ENCODE measurements at places on chromosomes 3 and 15.

GRCh38 chr3:179750720-179751328 is 98.0 kb downstream of the USP13 start:
- DNase-seq: no peak

- DNase-seq: no peak
Measured at GRCh38 chr15:78775472-78775871, 35.8 kb downstream of the ADAMTS7 start.

DNA sequence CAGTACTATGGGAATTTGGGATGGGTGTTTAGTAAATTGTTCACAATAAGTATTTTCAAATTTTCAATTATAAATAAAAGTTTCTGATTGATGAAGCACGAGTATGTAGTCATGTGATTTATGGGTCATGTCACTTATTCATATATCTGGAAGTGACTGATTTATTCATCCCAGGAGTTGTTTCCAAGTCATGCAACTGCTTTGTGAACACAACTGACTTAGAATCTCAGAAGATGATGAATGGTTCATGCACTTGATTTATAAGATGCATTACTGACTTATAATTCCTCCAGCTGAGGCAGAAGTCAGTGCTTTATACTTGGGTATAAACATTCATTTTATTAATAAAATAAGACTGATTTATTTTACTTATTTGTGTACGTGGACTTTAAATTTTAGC is 137.8 kb upstream of the CBLB start:
- DNase-seq: no peak

GRCh38 chr3:126540951-126541627 is 17.1 kb downstream of the CHST13 start:
- DNase-seq: no peak

DNA sequence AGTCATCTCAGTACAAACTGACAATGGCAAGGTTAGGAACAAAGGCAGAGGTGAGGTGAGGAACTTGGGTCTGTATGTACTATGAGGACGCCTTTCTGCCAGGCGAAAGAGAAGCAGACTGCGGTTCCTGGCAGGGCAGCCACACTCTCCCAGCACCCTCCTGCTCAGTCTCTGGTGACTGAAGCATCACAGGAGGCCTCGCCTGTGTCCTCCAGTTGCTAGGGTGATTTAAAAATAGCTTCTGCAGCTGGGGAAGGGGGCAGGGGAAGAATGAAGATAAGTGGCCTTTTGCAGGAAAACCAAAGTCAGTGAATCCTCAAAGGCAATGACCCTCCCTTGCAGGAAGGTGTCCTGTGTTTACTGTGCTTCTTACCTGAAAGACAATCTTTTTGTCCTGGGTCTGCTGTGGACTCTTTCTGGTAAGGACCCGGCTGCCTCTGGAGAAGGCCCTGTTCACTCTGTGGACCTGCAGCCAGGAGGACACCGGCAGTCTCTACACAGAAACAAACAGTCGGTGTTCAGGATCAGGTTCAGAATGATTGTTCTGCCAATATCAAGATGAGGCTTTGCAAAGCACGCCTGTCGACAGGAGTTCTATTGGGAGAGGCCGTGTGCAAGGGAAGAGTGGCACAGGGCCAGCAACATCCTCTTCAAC is 65.7 kb upstream of the DGKG start:
- no peak for DNase-seq

DNA sequence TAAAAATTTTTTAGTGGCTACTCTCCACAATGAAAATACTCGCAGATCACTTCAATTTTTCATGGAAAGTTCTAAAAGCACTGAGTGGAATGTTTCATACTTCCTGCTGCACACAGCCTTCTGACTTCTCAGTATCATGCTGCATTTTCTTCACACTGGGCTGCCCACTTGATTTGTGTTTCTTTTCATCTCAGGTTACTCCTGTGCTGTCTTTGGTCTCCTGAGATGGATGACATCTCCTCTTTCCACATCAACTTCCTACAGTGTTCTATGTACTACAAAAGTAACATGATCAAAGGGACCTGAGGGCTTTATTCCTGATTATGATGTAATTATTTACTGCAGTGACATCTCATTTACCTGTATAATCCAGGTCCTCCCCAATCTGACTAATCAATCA is 927.7 kb downstream of the ROBO2 start:
- DNase-seq: no peak

DNA sequence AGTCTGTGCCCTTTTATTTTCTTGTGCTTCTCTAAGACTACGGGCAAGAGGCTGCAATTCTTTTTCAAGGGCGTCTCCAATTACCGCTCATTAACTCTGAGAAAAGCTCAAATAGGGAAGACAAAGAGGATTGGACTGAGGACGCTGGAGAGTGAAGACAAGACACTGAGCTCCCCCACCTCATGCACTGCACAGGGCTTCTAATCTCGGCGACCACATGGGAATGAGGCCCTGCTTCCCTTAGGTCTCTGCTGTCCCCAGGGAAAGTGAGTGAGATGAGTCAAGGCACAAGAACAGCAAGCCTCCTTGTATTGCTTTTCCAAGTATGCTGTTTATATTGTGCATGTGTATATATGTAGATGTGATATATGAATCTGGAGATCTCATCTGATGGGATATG is 392.2 kb upstream of the CFAP20DC start:
- no peak for DNase-seq

GRCh38 chr3:149448331-149448831 is 26.1 kb upstream of the TM4SF4 start:
- no peak for DNase-seq

GRCh38 chr3:42745776-42746454 is 27.1 kb downstream of the CCDC13 start:
- no peak for DNase-seq

GRCh38 chr3:46742992-46743585 is 25.4 kb upstream of the PRSS50 start:
- DNase-seq: no peak

DNA sequence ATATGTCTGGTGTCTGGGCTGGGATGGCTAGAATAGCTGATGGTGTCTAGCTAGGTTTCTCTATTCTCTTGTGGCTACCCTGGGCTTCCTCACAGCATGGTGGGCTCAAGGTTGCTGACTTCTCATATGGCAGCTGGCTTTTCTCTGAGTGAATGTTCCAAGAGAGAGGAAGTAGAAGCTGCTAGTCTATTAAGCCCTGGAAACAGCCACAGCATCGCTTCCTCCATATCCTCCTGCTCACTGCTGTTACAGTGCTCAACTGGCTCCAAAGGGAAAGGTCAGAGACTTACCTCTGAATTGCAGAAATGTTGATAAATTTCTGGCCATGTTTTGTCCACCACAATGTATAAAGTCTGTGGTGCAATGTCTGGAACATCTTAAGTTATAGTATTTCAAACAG is 299.9 kb upstream of the ADAMTS9 start:
- no peak for DNase-seq

DNA sequence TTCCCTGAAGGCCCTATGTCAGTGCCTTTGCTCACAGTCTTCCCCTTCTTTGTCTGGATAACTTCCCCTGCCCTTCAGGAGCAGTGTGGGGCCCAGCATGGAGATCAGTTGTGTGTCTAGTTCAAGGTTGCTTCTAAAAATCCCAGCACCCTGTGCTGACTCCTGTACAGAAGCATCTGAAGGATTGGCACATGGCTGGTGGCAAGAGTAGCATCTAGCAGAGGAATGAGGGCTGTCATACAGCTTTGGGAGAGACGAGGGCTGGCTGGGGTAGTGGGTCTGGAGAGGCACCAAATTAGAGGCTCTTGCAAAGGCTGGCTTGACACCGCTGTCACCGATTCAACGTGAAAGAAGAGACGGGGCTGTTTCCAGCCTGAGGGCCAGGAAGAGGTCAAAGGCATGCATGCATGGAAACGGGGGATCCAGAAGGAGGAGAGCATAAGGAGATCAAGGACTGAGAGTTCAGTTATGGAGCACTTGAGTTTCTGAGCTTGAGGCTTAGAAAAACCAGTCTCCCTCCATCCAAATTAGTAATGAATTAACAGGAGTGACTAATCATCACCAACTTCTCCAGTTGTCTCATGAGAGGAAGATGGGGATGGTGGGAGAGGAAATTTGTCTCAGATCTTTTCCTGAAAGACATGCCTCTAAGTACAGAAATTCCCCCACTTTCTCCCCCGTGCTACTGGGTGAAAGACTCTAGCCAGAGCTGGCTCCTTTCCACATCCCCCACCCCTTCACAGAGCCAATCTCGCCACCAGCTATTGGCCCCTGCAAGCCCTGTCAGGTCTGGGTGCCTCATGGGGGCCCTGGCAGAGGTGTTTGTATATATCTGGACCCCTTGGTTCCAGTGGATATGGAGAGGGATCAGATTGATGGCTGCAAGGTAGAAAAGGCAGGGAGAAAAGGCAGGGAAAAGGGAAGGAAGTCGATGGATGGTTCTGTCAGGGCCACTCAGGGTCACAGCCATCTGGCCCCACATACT is 45.9 kb downstream of the SLCO2A1 start:
- DNase-seq: no peak

DNA sequence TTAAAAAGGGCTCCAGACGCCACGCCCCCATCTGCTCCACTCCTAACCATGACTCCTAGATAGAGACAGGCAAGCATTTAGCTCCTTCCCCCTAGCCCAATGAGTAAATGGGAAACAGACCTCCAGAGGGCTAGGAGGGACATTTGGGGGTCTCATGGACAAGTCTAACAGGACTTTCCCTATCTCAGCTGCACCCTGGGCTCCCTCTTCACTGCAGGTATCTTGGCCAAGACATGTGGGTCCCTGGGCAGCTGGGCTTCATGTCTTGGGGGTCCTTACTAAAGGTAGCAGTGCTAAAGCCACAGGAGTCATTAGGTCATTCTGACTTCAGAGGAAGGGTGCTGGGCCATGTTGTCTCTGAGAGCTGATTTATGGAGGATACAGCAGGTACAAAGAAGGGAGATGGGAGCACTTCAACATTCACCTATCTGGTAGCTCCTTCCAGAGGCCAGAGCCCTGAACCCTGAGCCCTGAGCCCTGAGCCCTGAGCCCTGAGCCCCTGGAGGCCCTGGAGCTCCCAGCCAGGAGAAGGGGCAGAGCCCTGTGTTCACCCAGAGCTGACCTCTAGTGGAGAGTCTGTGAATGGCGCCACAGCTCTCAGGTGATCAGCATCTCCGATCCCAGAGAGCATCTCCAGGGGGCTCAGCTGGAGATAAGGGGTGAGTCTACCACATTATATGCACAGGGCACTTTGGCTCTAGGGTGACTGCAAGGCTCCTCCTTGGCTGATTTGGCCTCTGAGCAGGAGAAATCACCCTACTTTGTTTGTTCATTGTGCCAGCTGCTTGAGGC is 40.1 kb upstream of the EPHB1 start:
- no peak for DNase-seq

- no peak for DNase-seq
Measured at GRCh38 chr15:52115598-52116427, 3.2 kb upstream of the BCL2L10 start.

GRCh38 chr3:188343894-188344293 is 189.9 kb downstream of the LPP start:
- DNase-seq: no peak

- DNase-seq: peak; percentile 7
Measured at GRCh38 chr3:24773798-24774197, 279.1 kb upstream of the THRB start.

GRCh38 chr15:34065261-34065660 is 26.3 kb upstream of the AVEN start:
- DNase-seq: no peak

Measured in cerebellum (tissue), 4 donors.